ENCODE measurements at places on chromosomes 6 and 20. TPM values are rescaled to one million over a fixed set of nuclear protein-coding genes. Genes with fewer than 3 reads are reported as not detected.

- no peak for DNase-seq
These were observed 15.4 kb downstream of the FKBP1A start for GRCh38 chr20:1377341-1377871.

E2F1 gene
- polyA plus RNA-seq, result 16.7 TPM

DNA sequence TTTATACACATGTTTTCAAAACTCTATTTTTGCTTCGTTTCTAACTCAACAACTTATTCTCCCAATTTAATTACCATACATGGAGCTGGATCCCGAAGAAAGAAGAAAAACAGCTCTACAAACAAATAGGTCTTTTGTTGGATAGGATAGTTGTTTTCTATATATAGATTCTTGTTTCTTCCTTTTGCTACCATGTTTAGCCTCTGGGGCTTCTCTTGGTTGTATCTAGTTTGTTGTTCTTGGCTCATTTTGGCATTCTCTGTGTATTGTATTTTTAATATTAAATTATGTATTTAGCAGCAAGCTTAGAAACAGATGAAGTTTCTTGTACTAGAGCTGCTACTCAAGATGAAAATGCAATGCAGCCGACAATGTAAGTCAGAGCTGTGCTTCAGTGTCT, 60.9 kb downstream of the PLCB4 start:
- peak; percentile 66 for DNase-seq

GRCh38 chr6:157316871-157317814, 6.2 kb downstream of the TMEM242 start:
- DNase-seq, result no peak

GRCh38 chr20:33249456-33249855, 13.7 kb downstream of the BPIFA1 start:
- DNase-seq, result peak; percentile 33

DNA sequence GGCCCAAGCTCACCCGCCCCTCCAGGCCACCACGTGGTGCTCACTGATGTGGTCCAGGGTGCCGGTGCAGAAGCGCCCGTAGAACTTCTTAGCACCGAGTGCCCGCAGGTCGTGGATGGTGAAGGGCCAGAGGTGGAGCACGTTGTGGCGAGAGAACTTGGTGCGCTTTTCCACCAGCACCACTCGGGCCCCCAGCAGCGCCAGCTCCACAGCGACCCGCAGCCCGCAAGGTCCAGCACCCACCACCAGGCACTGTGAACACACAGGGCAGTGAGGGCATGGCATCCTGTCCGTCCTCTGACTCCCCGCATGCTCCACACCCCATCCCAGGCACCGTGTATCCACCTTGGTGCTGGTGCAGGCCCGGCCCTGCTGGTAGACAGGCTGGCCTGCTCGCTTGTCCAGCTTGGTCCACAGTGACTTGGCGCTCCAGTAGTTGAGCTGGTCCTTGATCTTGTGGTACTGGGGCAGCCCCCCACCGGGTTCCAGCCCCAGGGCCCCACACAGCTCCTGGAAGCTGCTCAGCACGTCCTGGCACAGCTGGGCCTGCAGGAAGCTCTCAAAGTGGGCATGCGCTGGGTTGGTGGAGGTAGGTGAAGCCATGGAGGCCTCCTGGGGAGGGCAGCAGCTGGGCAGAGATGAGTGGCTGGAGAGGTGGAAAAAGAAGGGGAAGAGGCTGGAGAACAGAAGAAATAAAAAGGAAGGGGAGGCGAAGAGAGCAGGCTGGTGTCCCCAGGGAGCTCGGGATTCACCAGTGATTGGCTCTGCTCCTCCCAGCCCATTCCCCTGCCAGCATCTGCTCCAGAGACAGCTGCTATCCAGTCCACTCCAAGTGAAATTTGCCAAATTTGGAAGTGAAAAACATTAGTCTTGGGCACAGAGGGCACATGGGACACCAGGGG, 1.7 kb downstream of the MICAL1 start:
- DNase-seq, result peak; percentile 88

SLC35D3 gene
- polyA plus RNA-seq, result not detected

SLC17A1 gene
- polyA plus RNA-seq, result not detected

SNX3 gene
- 218 TPM for polyA plus RNA-seq

DNA sequence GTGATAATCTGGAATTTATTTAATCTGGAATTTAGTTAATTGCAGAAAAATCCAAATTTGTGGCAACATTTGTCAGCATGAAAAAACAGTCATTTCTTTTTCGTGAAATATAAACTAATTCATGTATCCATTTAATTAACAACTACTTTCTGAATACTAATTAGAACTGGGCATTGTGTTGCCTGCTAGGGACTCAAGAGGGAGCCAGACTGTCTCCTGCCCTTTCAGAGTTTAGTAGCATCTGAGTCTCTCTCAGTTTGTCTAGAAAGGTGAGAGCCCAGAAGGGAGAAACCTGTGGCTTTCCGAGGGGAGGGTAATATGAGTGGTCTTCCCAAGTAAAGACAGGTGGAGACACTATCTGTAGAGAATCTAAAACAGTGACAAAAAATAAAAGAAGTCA, 210.9 kb upstream of the HDDC2 start:
- DNase-seq, result no peak

GRCh38 chr20:41174373-41174772, 37.0 kb downstream of the PLCG1 start:
- DNase-seq, result peak; percentile 4

DNA sequence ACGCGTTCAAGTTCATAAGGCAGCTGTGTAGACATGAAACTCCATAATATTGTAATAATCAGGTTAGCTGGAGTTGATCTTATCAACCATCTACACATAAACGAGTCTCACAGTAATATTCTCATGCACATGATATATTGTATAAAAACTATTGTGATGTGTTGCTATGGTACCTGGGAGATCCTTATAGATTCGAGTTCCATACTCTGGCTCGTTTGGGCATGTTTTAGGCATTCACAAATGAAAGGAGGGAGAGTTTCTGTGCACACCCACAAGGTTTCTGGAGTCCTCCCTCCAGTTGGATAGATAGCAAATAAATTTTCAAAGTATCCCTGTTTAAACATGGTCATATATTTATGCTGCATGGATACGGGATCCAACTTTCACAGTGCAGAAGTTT, 567.5 kb upstream of the SLC35B3 start:
- no peak for DNase-seq

- DNase-seq, result no peak
These were observed 4.5 kb upstream of the RAB44 start for GRCh38 chr6:36692861-36693702.

GRCh38 chr6:128412680-128413079, 107.7 kb downstream of the PTPRK start:
- peak; percentile 43 for DNase-seq

- DNase-seq, result no peak
These were observed 57.7 kb downstream of the DHX35 start for GRCh38 chr20:39019805-39020325.

PPP1R18 gene
- 36.8 TPM for polyA plus RNA-seq

- DNase-seq, result no peak
These were observed 206.9 kb downstream of the TMEM242 start for GRCh38 chr6:157116426-157116825.

- no peak for DNase-seq
These were observed 36.8 kb downstream of the MYLIP start for GRCh38 chr6:16165641-16166040.

DNA sequence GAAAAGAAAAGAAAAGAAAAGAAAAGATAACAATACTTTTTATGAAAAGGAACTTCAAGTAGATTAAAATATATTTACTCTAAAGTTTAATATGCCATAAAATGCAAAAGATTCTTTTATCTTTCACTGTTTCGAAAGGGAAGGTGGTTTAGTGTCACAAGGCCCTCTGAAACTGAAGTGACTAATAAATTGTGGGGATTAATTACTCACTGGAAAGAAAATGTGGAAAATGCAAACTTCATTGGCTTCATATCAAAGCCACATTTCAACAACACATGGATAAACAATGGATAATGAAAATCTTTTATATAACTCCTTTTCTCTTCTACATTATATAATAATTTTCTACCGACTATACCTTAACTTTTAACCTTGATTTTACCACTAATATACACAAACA, 320.5 kb upstream of the RSPO3 start:
- no peak for DNase-seq

DNA sequence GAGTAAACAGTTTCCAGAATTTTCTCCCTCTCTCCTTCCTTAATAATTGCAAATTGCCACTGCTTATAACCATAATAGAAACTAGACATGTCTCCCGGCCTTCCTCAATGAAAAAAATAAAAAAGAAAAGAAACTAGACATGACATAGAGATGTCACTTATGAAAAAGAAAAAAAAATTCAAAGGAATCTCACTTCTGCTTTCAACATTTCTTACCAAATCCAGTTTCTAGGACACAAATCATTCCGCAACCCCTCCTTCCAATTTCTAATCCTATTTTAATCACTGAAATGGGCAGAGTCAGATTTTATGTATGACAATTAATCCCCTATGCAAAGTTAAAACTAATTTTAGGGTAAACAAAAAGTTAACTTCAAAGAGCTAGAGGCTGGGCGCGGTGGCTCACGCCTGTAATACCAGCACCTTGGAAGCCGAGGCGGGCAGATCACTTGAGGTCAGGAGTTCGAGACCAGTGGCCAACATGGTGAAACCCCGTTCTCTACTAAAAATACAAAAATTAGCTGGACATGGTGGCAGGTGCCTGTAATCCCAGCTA, 40.1 kb upstream of the EEF1A1 start:
- DNase-seq, result no peak

MAPK14 gene
- 30.8 TPM for polyA plus RNA-seq

PLG gene
- 1.9 TPM for polyA plus RNA-seq

DNA sequence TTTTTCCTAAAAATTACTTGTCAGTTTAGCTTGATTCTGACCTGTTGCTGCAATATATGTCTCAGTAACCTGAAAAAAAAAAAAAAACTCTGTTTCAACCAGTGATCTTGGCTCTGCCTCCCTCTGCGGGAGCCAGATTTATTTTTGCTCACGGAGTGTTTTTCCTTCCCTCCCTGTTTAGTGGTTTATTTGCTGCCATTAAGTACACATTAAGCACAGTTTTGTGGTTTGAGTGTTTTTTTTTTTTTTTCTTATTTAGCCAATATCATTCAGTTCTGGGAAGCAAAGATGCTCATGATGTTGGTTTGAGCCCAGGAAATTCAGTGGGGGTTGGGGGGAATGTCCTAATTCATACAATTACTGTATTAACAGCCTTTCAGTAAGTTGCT, 110.1 kb upstream of the GPR6 start:
- peak; percentile 87 for DNase-seq

DNA sequence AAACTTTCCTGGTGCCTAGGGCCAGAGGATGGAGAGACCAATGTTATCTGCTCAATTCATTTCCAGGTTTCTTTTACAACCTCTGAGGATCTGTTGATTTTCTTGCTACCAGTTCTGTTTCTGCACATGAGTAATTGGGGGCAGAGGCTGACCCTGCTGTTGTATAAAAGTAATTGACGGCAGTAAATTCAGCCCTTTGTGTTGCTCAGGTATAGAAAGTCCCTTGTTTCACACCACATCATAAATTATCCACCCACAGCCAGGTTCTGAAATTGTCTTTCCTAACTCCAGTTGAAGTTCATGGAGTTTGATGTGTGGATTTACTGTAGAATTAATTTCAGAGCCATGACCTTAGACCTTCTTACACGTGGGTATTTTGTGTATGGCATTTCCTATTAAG, 107.4 kb upstream of the GRIK2 start:
- DNase-seq, result no peak

COL12A1 gene
- 1,030 TPM for polyA plus RNA-seq

- DNase-seq, result peak; percentile 84
These were observed 1163.6 kb upstream of the CITED2 start for GRCh38 chr6:140537834-140538705.

- no peak for DNase-seq
These were observed 56.4 kb downstream of the RIPOR2 start for GRCh38 chr6:24879351-24879750.

MYBL2 gene
- polyA plus RNA-seq, result 17.7 TPM

GRCh38 chr20:40192081-40192480, 497.0 kb downstream of the MAFB start:
- no peak for DNase-seq

CDH26 gene
- 1.6 TPM for polyA plus RNA-seq

DNA sequence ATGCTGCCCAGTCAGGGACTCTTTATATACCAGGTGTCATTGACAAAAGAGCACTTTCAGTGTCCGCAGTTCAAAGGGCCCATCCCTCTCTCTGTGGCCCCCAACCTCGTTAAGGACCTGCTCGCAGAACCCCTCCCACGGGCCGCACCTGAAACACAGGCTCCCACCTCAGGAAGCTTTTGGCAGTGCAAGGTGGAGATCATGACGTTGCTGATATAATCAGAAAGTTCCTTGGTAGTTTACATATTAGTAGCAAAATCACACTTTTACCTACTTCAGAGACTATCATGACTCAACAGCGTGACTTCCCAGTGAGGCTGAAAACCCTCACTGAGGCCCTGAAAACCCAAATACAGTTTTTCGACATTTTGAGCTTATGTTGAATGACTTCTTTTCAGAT, 4.1 kb downstream of the TTLL2 start:
- no peak for DNase-seq

DNA sequence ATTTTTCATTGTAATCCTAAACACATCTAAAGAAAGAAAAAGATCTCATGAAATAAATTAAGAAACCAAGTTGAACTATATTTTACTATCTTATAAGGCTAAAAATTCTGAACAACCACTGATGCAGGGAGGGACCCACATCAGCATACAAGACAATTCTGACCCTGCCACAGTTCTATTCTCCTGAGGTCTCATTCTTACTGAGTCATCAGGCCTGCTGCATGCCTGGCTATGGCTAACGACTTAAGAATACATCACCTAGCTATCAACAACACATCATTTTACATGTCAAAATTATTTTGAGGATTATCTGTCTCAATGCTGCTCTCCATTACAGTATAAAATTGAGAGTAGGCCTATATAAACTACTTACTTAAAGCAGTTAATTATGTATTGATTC, 52.9 kb downstream of the FBXL4 start:
- DNase-seq, result no peak

LY6G5C gene
- 2.3 TPM for polyA plus RNA-seq

GRCh38 chr20:20366551-20366875, 1.4 kb upstream of the INSM1 start:
- no peak for DNase-seq

TGM3 gene
- polyA plus RNA-seq, result 0.38 TPM

ABHD16B gene
- not detected for polyA plus RNA-seq

SLC26A8 gene
- polyA plus RNA-seq, result 0.15 TPM

GRCh38 chr6:118892355-118892991, 1.5 kb upstream of the ASF1A start:
- DNase-seq, result peak; percentile 20

DNA sequence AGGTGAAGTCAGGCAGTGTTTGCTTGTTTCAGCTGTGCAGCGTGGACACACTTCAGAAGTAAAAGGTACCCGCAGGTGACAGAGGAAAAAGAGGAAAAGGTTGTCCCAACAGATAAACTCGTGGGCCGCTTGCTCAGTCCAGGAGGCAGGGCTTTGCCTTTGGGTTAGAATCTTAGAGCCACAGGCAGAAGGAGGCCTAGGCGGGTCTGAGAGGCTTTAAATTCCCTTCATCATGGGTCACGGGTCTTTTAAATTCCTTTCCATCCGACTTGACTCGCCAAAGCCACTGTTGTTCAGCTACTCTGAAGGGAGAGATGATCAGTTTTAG, 48.2 kb downstream of the AGPAT4 start:
- DNase-seq, result no peak

DNA sequence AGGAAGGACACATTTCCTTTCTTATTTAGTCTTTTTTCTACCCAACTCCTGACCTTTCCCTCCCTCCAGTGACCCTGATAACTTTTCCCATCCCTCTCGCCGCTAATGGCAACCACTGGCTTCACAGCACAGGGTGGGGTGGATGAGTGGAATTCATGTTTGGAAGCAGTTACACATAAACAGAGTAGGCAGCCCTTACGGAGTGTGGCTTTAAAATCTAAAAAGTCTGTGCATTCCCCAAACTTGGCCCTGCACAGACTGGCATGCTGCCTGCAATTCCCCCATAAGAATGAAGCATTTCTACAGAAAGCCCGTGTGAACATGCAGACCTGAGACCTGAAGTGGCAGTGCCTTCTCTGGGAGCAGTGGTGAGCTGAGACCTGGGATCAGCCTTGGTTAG, 275.9 kb upstream of the PRND start:
- DNase-seq, result peak; percentile 33
